ENCODE measurements at places on chromosomes 3 and 15. TPM values are rescaled to one million over a fixed set of nuclear protein-coding genes. Genes with fewer than 3 reads are reported as not detected.

CACNA2D2 gene
- 37.5 TPM for polyA plus RNA-seq

NISCH gene
- polyA plus RNA-seq: 164 TPM

CYP19A1 gene
- 0.21 TPM for polyA plus RNA-seq

PROK2 gene
- not detected for polyA plus RNA-seq

ALDH1A3 gene
- polyA plus RNA-seq: 1.3 TPM

RPS27L gene
- 80.8 TPM for polyA plus RNA-seq

SEC22A gene
- 32.2 TPM for polyA plus RNA-seq

CP gene
- polyA plus RNA-seq: 7.0 TPM

DNA sequence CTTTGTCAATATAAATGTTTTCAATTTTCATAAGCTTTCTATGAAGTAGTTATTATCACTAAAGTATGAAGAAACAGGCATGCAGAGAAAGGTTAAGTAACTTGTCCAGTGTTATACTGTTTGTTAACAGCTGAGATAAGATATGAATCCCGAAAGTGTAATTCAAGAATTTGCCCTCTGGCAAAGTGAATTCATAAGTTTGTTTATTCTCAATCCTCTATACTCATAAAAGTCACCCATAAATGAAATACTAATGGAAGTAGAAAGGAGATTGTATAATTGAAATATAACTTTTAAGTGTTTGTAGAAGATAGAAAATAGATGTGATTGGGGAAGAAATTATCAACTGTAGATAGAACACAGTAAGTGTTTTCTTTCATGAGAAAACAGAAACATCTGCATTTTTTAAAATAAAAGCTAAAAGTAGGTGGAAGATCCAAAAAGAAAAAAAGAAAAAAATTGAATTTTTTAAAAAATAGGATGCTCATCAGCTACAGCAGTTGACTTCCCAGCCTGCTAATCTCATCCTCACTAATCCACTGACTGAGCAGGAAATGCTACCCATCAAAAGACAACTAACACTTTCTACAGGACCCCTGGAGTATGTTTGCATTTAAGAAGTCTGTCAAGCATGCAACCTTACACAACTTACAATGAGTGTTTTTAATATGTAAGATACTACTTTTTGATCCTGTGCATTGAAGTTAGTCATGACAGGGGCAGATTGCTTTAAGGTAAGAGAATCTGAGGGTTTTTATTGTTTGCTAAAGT lies 878.1 kb downstream of the SI start:
- no peak for DNase-seq

- DNase-seq: no peak
Observed at GRCh38 chr15:64070106-64070505, 23.5 kb downstream of the CIAO2A start.

GRCh38 chr3:56879436-56880215 lies 77.9 kb upstream of the ARHGEF3 start:
- DNase-seq: no peak

DNA sequence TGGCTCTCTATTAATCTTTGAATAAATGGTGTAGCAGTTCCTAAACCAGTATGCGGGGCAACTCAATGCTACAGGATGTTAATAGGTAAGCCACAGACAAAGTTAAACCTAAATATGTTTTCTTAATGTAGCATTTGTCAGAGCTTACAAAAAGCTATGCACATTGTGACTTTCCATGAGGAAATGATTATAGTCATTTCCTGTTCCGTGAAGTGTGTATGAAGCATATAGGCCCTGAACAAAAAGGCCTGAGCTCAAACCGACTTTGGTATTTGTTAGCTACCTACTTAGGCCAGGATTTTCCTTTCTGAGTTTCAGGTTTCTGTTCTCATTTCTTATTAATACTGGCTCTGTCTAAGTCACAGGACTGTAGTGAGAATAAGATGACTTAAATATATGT lies 14.2 kb downstream of the ZNF80 start:
- no peak for DNase-seq

- no peak for DNase-seq
Observed at GRCh38 chr3:160544844-160545503, 20.4 kb downstream of the KPNA4 start.

DNA sequence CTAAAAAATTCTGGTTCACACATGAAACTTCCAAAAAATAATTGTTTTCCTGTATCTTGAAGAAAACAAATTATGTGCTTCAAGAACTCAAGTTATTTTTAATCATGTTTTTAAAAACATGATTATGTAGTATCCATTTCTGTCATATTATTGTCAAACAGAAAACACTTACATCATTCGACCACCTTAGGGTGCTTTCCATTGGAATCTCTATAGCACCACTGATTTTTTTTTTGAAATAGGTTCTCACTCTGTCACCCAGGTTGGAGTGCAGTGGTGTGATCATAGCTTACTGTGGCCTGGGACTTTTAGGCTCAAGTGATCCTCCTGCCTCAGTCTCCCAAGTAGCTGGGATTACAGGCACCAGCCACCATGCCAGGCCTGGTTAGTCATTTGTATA lies 457.3 kb downstream of the SI start:
- DNase-seq: no peak

- DNase-seq: no peak
Observed at GRCh38 chr3:29759411-29760225, 478.7 kb downstream of the RBMS3 start.

DNA sequence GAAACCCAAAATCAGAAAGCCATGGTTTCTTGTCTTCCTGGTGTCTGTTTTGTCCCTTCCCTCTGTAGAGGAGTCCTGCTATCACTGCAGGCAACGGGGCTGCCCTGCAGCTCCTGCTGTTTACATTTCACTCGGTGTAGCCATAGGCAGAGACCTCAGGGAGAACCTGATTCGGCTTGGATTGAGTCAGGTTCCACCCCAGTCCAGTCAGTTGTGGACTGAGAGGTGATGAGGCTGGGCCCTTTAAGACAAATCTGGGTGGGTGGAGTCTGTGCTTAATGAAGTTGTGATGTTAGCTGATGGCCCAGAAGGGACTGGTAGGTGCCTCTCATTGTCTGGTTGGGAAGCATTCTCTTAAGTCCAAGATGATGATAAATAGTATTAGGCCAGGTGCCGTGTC lies 35.7 kb downstream of the FLNB start:
- DNase-seq: no peak

- DNase-seq: no peak
Observed at GRCh38 chr3:192364316-192364715, 363.0 kb downstream of the FGF12 start.
